Ecto neural progenitor cell (in vitro differentiated cells): ENCODE measurements at places on chromosomes 16 and 17.

DNA sequence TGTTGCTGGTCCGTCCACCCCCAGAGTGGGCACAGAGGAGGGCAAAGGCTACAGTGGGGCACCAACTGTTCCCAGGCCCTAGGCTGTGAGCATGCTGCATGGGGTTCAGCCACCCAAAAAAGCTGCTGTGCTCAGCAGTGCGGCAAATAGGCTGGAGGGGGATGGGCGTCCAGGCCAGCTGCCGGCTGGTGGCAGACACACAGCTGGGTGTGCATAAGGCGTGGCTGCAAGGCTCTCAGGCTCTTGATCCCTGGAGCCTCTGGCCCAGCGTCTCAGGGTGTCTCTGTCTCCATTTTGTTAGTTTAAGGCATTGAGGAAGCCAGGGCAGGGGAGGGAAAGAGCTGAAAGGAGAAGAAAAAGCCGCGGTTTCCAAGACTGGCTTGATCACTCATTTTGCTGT is 8.8 kb downstream of the RPL19 start:
- no peak for DNase-seq

DNA sequence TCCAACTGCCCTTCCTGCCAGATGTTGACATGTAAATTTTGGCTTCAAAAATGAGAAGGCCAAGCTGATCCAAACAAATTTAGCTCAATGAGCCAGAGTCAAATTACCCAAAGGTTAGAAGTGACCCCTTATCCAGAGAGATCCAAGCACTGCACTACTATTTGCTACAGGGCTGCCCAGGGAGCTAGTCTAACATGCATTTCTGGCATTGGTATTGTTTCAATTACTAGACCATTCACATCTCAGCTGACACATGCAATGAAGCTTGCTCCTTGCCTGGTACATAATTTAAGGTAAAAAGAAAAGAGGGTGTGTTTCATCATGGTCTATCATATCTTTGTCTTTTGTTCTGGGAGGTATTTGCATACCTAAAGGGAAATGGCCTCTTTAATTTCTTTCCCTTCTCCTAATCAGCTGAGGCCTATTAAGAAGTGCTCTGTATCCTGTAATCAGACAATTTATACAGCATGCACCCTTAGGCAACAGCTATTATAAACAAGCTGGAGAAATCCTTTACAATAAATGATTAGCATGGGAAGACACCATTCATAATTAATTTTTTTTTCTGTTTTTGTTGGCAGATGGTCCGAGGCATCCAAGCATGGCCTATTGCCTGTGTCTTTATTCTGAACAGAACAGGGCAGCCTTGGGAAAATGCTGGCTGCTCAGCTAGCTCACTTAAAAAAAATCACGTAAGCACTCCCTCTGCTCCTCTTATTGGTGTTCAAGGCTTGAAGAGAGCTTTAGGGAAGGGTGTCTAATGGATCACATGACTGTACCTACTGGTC is 161.5 kb upstream of the SALL1 start:
- no peak for DNase-seq

DNA sequence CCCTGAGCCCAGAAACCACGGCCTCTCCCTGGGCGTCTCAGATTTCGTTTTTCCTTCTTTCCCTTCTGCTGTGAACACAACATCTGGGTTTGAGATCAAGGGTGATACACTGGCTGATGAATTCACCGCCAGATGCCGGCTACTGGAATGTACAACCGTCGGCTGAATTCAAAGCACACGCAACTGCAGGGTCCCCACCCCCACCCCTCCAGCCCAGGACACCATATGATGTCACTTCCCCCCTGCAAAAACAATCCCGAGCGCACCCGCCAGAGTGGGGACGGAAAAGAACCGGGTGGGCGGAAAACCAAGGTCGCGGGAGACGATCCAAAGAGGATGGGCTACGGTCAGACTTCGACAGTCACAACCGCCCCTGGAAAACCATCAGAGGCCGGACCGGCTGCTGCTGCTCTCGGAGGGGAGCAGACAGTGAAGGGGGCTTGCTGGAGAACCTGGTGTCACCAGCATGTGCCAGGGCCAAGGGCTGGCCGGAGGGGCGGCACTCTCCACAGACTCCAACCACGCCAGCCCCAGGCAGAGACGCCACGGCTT is 23.3 kb downstream of the CEP295NL start:
- DNase-seq: no peak

DNA sequence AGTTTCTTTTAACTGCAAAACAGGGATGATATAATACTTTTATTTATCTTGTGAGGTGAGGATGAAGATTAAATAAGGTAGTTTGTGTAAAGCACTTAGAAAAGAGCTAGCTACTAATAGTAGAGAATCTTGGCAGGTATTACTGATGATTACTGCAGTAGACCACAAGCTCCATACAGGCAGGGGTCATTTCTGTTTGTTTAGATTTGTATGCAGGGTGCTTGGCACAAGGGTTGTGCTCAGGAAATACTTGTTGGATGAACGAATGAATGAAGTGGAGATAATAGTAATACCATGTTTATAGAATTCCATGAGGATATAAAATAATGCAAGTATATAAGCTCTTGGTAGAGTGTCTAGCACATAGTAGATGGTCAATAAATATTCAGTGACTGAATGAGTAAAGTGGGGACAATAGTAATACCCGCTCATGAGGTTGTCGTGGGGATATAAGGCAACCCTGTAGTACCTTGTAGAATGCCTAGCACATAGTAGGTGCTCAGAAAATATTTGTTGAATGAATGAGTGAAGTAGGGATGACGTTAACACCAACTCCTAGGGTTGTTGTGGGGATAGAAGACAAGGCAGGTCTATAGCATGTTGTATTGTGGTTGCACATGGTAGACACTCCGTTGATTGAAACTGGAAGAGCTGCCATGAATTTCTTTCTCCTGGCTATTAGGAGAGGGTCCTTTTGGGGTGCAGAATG is 83.0 kb downstream of the ABCC1 start:
- DNase-seq: no peak

DNA sequence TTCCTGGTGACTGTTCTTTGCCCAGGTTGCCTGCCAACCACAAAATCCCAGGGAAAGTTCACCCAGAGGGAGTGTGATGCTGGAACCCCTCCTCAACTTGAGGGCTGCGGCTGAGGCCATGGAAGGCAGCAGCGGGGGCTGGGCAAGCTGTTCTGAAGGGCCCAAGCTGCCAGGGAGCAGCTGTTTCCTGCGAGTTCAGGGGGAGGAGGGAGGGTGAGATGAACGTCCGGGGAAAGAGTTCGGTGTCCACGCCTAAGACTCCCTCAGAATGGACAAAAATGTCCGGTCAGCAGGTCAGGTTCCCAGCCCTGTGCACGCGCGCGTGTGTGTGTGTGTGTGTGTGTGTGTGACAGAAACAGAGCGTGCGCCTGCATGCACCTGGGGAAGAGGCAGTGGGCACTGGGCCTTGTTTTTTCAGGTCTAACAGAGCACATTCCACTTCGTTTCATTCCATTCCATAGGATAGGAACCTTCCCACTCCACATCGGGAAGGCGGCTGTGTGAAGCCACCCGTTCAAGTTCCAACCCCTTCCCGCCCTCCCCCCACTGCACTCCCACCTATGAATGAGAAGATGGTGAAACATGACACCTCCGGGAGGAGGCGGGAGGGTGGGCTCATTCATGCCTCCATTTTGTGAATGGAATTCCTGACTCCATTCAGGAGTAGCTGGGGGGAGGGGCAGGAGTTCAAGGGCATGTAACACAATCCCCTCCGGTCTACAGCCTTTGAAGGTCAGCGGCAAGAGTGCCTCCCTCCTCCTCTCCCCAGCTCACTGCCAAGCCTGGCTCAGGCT is 15.7 kb downstream of the ETV4 start:
- DNase-seq: peak; percentile 89

DNA sequence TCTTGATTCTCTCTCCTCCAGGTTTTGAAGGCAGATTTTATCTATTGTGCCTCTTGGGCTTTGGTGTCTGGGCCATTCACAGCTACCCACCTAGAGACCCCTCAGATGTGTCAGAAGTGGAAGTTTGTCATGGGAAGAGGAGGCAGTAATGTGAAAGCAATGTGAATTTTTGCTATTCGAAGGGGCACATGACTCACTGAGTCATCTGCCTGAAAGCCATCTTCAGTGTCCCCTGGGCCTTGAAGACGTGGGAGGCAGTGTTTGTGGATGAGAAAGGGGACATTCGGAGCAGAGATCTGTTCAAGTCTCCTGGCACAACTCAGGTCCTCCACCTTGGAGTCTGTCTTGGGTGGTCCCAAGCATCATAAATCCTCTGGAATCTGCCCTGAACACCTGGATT is 530.2 kb downstream of the NPIPA7 start:
- DNase-seq: no peak

DNA sequence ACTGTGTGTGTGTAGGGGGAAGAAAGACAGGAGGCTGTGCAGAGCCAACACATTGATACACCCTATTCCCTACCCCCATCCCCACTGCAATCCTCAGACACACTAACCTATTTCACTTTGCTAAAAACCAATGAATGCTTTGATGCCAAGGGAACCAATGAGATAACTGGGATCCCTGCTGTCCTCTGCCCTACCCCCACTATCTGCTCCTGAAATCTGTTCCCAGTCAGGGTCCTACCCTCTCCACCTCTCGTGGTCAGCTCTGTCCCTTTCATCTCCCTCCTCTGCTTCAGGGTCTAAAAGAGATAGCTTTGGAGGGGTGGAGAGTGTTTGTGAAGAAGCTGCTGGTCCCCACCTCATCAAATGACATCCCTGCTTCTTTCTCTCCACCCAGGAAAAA is 19.1 kb upstream of the SP6 start:
- DNase-seq: no peak

- DNase-seq: peak; percentile 52
Observed at GRCh38 chr16:51392521-51393187, 241.6 kb upstream of the SALL1 start.
